ENCODE measurements at places on chromosomes 6 and 20.
A peak's percentile ranks its signal among the peaks of the same experiment; 100 is the strongest.

GRCh38 chr6:168699631-168700295, 258.8 kb downstream of the SMOC2 start:
- DNase-seq = peak; percentile 70

- DNase-seq = no peak
Observed at GRCh38 chr6:159766906-159767305, 5.1 kb downstream of the ACAT2 start.

DNA sequence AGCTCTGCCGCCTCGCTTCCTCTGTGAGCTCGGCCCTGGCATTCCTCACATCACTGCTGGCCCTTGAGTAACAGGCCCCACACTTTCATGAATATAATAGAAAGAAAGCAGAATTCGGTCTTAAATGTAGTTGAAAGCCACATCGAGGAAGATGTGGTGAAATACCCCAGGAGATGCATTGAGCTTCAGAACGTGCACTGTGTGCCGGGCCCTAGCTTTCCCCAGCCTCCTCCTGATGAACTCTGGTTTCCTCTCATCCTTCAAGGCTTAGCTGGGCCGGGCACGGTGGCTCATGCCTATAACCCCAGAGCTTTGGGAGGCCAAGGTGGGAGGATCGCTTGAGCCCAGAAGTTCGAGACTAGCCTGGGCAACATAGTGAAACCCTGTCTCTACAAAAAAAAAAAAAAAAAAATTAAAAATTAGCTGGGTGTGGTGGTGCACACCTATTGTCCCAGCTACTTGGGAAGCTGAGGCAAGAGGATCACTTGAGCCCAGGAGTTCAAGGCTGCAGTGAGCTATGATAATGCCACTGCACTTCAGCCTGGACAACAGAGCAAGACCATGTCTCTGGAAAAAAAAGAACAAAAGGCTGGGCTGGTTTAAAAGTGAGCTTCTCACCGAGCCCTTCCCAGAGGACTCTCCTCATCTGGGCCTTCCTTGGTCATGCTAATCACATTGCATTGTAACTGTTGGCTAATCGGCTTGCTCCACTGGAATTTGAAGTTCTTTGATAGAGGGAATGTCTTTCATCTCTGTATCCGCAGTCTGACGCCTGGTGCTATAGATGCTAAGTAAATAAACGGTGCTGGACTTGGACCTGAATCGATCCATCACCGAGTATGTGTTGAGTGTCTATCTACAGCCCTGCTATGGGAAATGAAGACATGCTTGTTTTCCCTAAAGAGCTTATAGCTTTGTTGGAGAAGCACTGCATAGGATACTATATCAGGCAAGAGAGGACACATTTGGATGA, 43.8 kb upstream of the FOXQ1 start:
- DNase-seq = no peak

- no peak for DNase-seq
Observed at GRCh38 chr6:18028332-18028731, 40.9 kb upstream of the KIF13A start.

DNA sequence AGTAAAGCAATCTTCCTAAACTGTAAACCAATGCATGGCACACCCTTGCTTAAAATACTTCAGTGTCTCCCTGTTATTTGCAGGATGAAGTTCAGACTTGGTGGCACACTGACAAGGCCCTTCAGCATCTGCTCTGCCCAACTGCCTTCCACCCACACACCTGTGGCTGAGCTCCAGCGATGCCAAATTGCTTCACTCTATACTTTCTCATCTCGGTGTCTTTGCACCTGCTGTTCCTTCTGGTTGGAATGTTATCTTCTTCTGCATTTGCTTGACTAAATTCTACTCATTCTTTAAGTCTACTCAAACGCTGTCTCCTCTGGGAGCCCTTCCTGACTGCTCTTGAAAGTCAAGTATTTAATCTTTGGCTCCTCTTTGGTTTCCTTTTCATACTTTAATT, 100.1 kb upstream of the SUPT3H start:
- no peak for DNase-seq

DNA sequence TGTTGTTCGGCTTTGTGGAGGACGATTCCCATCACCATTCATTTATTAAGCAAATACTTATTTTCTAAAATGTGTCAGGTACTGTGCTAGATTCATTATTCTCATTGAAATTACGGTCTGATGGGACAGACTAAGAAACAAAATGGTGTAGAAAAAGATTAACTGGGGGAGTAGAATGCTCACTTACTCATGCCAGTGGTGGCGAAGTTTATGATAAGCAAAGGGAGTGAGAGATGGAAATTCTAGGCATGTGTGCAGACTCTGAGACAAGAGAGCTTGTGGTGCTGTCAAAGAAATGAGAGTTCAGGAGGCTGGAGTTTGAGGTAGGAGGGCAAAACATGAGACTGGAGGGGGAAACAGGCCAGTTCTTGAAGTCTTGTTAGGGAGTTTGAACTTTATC, 896 bp downstream of the RPP21 start:
- no peak for DNase-seq

- no peak for DNase-seq
Observed at GRCh38 chr6:6626187-6626586, 37.7 kb downstream of the LY86 start.

DNA sequence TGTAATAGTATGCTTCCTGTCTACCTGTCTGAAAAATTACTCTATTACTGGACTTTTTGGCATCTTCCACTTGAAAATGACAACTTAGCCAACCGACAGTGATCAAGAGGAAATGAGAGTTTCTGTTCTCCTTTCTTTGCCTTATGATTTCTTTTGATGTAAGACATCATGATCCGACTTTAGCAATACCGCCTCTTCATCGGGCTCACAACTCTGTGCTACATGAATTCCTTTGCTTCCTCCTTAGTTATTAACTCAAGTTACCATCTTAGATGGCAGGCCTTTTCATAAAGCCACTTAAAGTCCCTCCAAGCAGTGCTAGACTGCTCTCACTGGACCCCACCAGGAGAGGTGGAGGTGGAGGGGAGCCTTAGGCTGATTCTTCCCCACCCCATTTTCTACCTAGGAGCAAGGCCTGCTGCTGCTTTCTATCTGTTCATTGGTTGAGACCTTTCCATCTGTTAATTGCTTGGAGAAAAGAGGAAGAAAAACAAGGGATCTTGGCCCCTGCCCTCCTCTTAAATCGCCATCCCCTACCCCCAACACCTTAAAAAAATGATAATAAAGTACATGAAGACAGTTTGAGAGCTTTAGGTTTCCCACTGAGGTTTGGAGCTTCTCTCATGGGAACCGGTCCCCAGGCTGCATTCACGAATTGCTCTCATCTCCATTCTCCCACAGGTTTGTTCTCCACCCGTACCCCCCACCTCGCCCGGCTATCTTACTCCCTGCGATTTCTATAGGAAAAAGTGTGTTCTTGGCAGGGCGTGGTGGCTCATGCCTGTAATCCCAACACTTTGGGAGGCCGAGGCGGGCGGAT, 21.6 kb upstream of the MCM3 start:
- no peak for DNase-seq

GRCh38 chr6:20205722-20206161, 6.5 kb downstream of the MBOAT1 start:
- DNase-seq = no peak

GRCh38 chr6:141550471-141550870, 582.3 kb upstream of the GJE1 start:
- no peak for DNase-seq

DNA sequence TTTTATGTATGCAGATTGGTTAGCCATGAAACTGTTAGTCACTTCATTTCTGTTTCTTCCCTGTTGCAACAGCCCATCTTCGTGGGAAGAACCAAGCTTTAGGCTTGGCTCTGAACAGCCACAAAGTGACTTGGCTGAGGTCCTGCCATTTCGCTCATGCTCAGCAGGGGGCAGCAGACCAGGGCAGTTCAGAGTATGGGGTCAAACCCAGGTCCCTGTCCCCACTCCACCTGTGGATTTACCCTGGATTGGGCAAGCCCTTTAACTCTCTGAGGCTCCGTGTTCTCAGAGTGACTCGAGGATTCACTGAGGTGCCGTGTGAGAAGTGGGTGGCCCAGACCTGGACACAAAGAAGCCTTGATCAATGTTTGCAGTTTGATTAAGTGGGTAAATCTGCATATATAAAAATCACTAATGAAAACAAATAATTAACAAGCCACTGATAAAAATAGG, 19.8 kb upstream of the MAP1LC3A start:
- DNase-seq = peak; percentile 43

Data from NCI-H146 (cell line).